Non-pigmented ciliary epithelial cell (primary cell): ENCODE measurements at places on chromosomes 2 and 18.

GRCh38 chr2:61853086-61853846, 594 bp downstream of the FAM161A start:
- DNase-seq: no peak

GRCh38 chr18:13235421-13235831, 16.9 kb downstream of the LDLRAD4 start:
- DNase-seq: no peak

GRCh38 chr2:9174771-9175437, 31.7 kb upstream of the ASAP2 start:
- peak; percentile 82 for DNase-seq

GRCh38 chr18:55534547-55534946, 53.4 kb downstream of the TCF4 start:
- no peak for DNase-seq

DNA sequence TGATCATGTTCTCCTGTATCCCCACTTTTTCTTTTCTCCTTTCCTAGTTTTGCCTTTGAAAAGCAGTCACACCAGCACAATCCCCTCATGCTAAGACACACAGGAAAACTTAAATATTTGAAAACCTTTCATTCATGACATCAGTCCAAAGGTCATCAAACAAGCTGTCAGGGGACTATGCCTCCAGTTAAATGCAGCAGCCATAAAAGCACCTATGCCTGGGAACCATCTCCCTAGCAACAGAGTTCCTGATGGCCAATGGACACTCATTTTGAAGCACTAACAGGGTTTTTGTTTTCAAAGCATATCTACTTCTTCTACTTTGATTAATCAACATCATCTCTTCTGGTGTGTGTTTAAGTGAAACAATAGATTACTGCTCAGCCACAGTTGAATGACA, 286.4 kb upstream of the PARD3B start:
- no peak for DNase-seq

DNA sequence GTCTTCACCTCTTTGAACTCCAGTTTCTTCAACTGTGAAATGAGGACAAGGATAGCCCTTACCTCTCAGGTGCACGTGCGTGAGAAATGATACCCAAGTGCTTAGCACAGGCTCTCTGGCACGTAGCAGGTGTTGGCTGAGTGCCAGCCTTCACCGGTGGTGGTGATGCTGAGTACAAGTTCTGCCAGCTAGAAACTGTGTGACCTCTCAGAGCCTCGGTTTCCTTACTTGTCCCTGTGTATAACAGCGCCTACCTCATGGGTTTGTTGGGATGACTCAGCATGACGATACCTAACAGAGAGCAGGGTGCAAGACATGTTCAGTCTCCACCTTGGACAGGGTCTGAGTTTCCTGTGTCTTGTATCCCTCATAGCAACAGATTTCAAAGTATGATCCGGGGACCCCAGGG, 205.1 kb downstream of the TNS1 start:
- no peak for DNase-seq

GRCh38 chr18:44171301-44171700, 509.4 kb upstream of the SETBP1 start:
- DNase-seq: no peak

DNA sequence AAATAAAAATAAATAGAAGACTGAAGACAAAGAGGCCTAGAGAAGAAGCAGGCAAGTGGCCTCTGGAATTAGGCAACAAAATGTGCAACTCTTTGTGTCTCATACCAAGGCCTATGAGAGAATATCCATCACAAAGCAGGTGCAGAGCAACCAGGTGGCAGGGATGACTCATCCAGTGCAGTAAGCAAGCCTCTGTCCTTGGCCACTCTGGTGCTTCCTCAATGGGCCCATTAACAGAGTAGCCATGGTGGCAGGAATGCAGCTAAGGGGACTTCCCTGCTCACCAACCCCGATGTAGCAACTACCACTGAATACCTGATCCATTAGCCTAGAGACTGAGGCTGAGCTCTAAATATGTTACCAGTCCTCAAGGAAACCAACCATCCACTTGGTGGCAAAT, 11.0 kb upstream of the EPG5 start:
- DNase-seq: no peak

DNA sequence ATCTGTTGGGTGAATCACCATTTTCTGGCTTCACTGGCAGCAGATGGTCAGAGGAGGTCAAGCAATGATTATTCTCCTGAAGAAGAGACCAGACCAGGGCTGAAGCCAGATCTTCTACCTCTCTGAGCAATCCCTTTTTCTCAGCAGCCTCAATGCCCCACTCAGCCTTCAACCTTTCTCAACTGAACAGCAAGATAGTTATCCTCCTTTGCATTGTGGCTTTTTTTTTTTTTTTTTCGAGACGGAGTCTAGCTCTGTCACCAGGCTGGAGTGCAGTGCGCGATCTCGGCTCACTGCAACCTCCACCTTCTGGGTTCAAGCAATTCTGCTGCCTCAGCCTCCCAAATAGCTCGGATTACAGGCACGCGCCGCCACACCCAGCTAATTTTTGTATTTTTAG, 50.5 kb downstream of the ZFP36L2 start:
- no peak for DNase-seq

GRCh38 chr2:14690926-14691325, 58.4 kb downstream of the LRATD1 start:
- no peak for DNase-seq

- DNase-seq: no peak
Measured at GRCh38 chr2:107325981-107326786, 440.2 kb upstream of the ST6GAL2 start.

DNA sequence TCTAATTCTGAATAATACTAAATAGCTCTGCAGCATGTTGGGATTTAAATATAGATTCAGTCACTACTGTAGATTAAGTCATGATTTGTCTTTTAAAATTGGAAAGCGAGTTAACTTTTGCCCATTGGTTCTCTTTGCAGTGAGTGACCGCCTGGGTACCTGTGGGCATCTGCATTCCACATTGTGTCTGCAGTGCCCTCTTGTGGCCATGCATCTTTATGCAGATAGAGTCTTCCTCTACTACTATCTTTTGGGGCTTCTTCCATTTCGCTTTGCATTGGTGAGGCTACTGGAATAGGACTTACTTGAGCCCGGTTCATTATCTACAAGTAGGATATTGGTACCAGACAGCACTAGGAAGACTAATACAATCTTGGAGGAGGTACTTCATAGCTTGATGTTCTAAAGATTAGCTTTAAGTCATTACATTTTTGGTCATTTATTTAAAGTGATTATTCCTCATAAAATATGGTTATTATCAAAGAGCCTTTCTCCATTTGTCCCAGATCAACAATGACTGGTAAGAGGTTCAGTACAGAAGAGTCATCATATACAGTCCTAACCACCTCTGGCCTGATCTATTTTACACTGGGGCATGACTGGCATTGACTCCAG, 203.0 kb downstream of the SOCS6 start:
- DNase-seq: peak; percentile 3

GRCh38 chr2:186883666-186884065, 34.7 kb upstream of the ZSWIM2 start:
- no peak for DNase-seq

GRCh38 chr2:48496849-48497248, 33.1 kb upstream of the STON1 start:
- no peak for DNase-seq

DNA sequence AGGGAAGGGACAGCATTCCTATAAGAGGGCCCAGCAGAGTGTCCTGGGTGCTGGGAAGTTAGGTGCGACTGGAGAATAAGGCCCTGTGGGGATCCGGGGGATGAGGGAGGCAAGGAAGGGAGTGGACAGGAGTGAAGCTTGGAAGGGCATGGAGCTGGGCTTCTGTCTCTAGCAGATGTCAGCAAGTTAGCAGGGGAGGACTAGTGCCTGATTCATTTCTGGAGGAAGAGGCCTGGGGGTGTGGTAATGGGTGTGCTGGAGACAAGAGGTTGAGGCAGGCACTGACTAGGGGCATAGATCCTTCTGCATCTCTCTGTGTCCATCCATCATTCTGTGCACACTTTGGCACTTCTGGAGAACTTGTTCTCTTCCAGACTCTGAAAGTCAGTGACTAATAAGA, 134.7 kb downstream of the ACOXL start:
- DNase-seq: no peak

GRCh38 chr18:26702086-26702485, 153.7 kb upstream of the KCTD1 start:
- no peak for DNase-seq

DNA sequence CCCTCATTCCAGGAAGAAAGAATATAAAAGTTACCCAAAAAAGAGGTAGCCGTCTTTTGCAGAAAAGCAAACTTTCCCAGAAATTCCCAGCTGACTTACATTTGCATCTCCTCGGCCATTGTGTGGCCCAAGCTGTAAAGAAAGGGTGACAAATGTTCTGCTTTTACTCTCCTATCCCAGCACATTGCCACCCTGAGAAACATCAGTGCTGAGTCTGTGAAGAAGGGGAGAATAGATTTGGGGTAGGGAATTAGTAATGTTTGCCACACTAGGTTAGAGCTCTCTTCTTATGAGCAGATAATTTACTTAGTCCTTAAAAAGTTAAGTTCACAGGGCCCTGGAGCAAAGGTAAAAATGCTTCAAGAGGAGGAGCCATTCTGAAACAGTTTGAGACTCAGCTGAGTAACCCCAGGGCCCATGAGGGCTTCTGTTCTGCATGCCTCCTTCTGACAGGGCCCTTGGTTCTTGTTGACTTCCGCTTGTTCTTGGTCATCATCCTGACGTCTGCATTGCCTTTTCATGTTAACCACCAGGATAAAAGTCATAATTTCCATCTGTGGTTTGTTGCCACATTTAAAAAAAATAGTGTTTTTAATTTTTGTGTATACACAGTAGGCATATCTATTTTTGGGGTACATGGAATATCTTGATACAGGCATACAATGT, 550.7 kb downstream of the RNF144A start:
- DNase-seq: no peak

GRCh38 chr2:238121511-238122286, 16.8 kb upstream of the KLHL30 start:
- DNase-seq: no peak

- no peak for DNase-seq
Measured at GRCh38 chr2:232577841-232578240, 27.4 kb downstream of the EIF4E2 start.

DNA sequence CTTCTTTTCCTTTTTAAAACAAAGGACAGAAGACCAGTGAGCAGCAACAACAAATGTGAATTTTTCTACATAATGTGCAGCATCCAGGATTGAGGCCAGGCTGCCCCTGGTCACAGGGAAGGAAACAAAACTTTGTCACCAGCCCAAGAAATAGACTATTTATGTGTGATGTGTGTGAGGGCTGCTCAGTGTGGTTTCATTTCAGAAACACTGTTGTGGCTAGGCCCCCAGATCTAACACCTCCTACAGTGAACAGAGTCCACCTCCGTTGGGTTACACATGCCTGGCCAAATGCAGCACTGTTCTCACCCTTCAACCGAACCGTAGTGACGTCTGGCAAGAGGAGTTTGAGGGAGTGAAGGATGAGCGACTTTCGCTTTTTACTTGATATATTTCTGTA, 146.3 kb upstream of the RIOK3 start:
- no peak for DNase-seq

DNA sequence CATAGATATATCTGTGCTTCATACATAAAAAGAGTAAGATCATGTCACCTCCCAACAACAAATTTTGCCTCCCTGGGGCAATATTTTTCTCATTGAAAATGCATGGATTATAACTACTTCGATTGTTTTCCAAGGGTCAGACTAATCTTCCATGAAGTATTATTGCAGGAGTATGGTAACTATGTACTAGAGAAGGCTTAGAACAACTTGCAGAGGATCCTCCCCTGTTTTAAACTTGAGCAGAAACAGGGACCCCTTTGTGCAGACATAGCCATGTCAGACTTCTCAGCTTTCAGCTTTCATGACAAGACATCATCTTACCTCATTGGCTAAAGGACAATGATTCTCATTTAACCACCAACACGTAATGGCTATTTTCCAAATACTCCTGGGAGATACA, 13.2 kb upstream of the RAB27B start:
- DNase-seq: no peak

GRCh38 chr2:233708942-233709341, 3.8 kb upstream of the UGT1A5 start:
- no peak for DNase-seq

DNA sequence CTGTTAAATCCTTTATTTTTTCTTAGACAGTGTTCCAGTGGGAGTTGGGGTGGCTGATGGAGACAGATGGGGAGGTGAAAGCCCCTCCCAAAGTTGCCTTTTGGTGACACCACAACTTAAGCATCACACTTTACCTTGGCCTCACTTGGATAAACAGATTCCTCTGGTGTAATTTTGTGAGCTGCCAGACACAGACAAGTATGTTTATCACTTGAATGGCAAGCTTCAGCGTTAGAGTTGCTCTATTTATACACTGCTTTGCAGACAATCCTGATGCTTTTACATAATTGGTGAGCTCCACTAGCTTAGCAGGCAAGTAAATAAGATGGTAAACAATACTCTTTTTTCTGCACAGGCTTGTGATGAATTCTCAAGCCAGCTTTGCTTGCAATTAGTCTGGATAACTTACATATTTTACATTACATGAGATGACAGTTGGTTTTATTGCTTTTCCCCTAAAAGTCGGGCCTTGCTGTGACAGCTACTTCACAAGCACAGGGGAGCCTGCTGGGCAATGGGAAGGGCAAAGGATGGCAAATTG, 226.2 kb downstream of the SLC8A1 start:
- DNase-seq: no peak

DNA sequence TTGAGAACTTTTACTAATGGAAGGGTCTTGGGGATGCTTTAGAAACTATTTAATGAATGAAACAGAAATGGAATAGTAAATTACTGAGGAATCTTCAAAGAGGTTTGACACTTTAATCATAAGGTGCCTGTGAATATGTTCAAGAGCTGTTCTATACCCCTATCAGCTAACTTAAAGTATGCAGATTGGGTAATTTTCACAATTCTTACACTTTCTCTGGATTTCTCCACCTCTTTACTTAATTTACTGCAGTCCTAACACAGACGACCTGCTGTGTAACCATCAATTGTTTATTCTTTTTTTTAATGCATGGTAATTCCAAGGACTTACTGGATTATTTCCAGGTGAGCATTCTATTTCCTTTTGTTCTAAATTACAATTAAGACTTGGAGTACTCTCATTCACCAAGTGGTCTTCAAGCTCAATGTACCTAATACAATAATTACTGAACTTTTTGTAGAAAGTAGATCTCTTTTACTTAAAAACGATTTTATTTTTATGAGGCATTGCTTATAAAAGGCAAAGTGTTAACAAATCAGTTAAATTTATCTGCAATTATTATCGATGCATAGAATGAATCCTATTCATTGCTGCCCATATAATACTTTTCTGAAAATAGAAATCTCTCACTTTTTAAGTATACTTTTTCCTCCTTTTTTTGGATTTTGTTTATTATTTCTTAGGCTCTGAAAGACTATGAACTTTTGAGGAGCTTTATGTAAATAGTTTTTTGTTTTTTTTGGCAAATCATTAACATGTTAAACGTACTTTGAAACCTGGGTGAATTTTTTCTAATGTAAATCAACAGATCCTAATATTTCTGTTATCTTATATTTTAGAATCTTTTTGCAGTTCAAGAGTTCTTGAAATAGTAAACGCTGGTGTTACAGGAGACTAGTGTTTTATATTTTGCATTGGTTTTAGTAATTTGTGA, 5.5 kb downstream of the VSNL1 start:
- no peak for DNase-seq
